ENCODE measurements at places on chromosomes 16 and 17.

- no peak for DNase-seq
Measured at GRCh38 chr17:80272366-80272765, 11.7 kb downstream of the RNF213 start.

DNA sequence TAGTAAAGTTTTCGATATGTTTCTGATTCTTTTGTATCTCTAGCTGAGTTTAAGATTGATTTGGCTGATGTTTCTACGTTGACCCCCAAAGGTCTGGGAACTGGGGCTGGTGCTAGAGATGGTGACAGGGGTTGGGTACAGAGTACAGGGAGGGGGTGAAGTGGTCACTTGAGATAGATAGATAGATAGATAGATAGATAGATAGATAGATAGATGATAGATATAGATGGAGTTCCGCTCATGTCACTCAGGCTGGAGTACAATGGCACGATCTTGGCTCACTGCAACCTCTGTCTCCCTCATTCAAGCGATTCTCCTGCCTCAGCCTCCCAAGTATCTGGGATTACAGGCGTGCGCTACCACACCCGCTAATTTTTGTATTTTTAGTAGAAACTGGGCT, 1.8 kb upstream of the FBRS start:
- no peak for DNase-seq

GRCh38 chr17:64328859-64329531, 61.7 kb downstream of the PECAM1 start:
- DNase-seq: no peak

DNA sequence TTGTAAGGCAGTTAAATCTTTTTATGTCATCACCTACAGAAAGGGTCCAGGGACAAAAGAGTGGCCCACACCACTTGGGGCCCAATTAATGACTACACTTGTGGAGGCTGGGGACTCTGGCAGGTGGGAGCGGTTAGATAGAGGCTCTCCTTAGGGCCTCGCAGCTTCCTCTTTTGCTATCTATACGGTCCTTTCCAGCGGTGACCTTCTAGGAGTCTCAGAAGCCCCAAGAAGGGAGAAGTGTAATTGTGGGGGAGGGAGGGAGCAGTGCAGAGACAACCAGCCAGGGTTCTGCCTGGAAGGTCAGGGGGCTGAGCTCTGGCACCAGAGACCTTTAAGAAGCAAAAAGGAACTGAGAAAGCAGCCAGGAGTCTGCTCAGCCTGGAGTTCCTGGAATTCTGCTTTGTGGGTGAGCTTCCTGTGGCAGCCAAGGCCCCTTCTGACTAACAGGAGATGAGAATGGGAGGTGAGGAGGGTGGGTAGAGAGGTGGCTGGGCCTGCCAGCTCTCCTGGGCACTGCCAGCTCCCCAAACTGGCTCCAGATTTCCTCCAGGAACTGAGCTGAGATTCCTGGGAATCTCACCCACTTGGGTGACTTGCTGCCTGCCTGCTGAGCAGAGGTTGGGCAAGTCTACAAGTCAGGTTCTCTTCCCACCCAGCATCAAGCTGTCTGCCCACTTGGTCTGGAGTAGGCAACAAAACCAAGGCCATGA, 16.3 kb upstream of the MAP3K14 start:
- no peak for DNase-seq

GRCh38 chr17:80116276-80116920, 15.0 kb downstream of the GAA start:
- no peak for DNase-seq

DNA sequence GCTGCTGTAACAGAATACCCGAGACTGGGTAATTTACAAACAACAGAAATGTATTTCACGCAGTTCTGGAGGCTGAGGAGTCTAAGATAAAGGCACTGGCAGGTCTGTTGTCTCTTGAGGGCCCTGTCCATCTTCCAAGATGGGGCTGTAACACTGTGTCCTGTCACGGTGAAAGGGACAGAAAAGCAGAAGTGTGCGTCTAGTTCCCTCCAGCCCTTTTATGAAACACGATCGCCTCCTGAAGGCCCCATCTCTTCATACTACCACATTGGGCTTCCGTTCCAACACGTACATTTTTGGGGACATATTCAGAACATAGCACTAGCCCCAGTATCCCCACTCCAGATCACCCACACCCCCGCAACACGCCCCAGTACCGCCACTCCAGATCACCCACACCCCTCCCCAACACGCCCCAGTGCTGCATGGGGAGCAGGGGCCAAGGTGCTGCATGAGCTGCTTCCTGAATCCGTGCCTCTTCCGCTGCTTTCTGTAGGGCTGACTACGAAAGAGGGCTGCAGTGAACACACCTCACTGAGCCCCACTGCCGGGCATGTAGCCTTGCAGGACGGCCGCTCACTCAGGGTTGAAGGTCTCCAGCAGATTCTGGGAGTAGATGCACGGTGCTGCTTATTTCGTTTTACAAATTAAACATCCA, 91.9 kb downstream of the RPTOR start:
- no peak for DNase-seq

GRCh38 chr16:72889616-72890582, 158.0 kb downstream of the ZFHX3 start:
- DNase-seq: no peak

DNA sequence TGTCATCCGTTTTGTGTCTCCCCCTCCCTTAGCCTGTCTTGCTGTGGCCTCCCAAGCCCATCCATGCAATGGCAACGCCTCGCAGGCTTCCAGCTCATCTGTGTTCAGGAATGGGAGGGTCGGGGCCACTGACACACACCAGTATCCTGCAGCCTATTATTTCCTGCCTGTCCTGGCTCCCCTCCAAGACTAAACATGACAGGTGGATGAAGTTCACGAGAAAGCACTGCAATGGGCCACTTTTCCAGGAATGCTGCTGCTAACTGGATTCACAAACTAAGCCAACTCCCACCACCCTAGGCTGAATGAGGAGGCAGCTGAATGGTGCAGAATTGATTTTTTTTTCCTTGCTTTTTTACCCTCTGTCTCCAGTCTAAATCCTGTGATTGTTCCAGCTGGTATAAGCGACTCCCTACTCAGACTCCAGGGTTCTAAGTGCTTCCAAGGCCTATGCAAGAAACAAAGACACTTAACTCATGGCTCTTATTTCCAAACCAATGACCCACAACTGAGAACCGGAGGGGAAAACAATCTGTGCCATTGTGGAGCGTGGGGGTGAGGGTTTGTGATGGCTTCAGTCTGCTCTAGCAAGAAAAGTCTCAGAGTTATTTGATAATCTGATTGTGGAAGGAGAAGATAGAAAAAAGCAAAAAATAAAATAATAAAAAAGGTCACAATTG, 23.3 kb downstream of the TMEM100 start:
- DNase-seq: no peak

- no peak for DNase-seq
Measured at GRCh38 chr16:65309354-65309753, 187.5 kb upstream of the CDH11 start.

DNA sequence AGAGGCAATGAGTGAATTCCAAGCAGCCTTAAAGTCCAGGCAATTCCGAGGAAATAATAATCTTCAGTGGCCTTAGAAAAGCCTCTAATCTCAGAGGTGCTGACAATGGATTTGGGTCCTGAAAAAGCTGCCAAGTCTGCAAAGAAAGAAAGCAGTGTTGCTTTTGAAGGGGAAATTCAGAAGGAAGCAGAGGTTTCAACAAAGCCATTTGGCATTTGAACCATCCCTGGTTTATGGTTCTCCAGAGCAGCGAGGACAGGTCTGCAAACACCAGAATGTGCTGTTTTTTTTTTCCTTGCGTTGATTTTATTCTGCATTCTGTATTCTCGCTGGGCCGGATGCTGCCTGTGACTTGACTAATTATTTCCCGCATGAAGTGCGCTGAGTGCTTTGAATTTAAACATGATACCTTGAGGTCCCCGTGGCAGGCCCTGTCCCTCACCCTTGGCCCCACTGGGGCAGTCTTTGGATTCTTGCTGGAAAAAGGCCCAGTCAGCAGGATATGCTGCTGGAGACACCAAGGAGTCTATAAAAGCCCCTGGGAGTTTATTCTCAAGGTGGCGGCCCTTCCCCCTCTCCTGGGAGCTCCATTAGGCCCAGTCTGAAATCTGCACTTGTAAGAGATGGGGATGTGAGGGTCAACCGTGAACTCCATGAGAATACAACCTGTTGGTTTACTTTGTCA, 338.3 kb downstream of the HAPSTR1 start:
- DNase-seq: no peak
